Effector memory CD4-positive, alpha-beta T cell (primary cell): ENCODE measurements at places on chromosomes 7 and 10.

DNA sequence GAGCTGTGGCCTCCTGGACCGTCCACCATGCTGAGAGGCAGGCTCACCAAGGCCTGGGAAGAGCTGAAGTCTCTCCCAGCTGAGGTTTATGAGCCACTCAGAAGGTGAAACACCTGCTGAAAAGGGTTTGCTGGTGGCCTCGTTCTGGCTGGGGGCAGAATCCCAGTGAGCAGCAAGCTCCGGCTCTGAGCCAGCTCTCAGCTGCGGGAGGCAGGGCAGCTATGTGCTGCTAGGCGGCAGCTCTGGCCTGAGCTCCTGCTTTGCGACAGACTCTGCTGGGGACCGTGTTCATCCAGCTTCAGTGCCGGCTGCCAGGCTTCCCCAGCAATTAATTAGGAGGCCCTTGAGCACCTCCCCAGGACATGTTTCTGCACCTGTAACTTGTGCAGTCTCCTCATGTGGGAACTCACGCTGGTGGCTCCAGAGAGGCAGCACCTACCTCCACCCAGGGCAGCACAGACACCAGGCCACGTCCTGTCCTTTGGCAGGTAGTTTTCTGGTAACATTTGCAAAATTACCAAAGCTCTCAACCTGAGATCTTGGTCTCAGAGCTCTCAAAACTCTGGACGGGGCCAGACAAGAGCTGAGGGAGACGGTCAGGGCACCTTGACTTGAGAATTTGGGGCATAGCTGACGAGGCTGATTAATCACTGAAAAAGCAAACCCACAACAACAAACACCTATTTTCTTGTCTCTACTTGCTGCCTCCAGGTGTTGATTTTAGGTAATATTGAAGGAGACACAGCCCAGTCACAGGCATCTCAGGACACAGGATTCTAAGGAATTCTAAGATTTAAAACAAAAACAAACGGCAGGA lies 185.0 kb downstream of the TCERG1L start:
- DNase-seq, result no peak

- DNase-seq, result no peak
Observed at GRCh38 chr10:70773965-70774809, 11.0 kb downstream of the TBATA start.

DNA sequence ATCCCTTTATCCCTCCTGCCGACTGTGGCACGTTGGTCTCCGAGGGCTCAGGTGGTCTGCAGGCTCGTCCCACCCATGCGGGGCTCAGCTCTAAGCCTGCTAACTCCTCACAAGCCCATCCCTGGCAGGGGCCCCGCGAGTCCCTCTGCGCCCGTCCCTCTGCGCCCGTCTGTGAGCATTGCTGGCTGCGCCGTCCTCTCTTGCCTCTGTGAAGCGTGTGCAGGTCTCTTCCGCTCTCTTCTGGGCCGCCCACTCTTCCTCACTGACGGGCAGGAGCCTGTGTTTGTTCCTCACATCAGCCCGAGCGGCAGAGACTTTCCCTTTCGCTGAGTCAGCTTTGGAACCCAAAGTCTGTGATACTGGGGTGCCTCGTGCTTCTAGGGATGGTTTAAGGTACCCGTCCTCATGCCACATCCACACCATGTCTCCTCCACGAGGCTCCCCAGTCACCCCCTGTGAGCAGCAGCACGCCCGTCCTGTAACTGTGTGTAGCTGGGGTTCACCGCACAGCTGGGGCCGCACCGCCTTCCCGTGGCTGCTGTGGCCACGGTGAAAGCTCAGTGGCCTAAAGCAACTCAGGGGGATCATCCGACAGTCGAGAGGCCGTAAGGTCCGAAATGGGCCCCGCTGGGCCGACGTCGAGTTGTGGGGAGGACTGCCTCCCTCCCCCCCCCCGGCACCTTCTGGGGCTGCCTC lies 35.5 kb downstream of the ADGRA1 start:
- no peak for DNase-seq

DNA sequence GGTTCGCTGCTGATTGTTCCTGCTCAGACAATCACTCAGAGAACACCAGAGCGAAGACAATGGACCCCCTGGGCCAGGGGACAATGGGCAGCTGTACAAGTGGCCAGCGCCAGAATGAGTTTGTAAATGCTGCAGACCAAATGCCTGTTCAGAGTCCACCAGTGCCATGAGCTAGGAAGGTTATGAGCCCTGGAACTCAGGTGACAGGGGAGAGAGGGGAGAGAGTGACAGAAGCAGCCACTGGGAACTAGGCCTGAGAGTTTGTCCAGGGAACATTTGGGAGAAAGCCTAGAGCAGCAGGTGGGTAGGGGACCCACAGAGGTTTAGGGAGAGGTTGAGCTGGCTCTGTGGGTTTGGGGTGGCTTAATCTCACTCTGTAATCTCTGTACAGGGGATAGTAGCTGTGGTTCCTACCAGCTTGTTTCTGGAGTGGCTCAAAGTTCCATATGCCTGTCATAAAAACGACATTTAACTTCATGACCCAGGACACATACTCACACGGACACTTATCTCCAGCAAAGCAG lies 60.4 kb downstream of the C10orf105 start:
- no peak for DNase-seq

GRCh38 chr10:58570307-58570723 lies 57.6 kb downstream of the BICC1 start:
- no peak for DNase-seq

GRCh38 chr7:48139459-48139858 lies 31.8 kb upstream of the ABCA13 start:
- DNase-seq, result no peak

DNA sequence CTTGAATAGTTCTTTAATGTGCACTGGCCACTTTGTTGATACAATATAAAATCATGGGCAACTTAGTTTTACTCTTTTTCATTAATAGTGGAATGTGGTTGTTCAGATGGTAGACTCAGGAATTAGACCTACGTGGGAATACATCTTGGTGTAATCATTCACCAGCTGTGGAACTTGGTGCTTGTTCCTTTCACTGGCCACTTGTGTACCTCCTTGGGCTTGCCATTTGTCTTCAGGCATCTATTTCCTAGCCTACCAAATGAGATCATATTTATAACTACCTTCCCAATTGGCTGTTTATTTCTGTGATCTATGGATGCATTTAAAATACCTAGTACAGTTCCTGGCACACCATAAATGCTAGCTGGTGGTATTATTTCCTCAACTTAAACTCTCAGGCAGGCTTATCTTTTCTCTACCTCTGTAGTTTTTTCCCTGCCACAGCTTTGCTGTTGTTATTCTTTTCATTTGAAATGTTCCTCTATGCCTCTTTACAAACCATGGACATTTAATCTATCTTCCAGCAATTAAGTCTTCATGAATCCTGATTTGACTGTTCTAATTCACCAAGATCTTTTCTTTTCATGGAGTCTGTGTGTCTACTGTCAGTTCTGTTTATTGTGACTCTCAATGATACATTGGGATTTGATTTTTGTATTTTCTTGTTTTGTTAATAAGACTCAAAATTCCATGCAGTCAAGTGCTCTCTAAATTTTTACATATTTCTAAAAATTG lies 113.0 kb downstream of the ADAM22 start:
- DNase-seq, result no peak

- DNase-seq, result no peak
Observed at GRCh38 chr10:17115683-17116082, 13.9 kb downstream of the CUBN start.

- no peak for DNase-seq
Observed at GRCh38 chr10:128318366-128318765, 192.1 kb upstream of the MKI67 start.

DNA sequence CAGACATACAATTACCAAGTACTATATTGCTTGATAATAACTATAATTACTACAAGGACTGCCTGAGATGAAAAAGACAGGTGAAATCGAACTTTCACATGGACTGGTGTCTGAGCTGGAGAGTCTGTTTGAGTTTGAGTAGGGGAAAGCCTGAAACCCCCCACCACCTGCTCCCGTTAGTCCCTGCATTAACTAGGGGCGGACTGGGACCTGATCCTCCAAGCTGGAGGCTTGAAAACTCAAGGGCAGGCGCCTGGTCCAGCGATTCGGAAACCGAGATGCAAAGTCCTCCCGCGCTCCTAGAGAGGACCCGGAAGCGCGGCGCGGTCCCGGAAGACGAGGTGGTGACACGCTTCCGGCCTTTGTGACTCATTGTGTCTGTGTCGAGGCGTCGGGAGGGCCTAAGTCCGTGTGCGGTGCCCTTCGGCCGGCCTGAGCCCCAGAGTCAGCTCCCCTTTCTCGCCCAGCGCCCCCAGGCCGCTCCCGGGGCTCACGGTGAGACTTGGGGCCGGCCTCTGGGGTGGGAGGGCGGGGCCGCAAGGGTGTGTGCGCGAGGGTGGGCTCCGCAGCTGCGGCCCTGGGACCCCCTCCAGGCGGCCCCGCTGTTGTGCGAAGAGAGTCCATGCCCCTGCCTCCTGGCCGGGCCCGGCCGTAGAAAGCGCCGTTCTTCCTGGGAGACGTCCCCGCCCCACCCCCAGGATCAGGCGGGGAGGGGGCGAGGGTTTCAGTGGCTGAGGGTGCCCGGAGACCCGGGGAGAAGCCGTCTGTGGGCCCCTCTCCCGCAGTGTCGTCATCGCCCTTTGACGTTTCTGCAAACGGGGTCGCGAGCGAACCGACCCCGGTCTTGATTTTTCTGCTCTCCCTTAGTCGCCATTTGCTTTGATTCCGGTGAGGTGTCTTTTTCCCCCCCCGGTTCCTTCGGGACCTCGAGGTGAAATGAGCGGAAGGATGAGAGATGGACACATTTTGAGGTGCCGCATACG lies at the start of gene ZKSCAN1:
Gene ZKSCAN1, plus strand, starts transcription at position 365 of the 983 bp plus-strand sequence. CDS start 7,911 bp downstream, outside the sequence.
- DNase-seq, result peak; percentile 81

DNA sequence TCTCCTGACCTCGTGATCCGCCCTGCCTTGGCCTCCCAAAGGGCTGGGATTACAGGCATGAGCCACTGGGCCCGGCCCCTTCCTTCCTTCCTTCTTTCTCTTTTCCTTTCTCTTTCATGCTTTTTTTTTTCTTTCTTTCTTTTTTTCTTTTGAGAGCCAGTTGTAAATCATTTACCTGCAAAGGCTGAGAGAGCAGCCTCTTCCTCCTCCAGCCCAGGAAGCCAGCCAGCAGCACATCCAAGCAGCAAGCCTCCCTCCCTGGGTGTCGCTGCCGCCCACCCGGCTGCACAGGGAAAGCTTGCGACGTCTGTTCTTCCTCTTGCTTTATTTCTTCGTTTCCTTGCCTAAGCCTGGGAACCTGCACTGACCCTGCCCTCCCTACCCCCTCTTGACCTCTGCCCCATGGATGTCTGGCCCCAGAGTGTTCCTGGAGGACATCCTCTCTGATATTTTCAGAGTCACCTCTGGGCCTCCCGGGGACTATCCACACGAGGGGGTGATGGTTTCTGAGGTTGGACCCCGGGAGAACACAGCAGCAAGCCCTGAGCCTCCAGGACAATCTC lies 62.8 kb upstream of the MYL10 start:
- DNase-seq, result no peak

GRCh38 chr10:21604651-21605050 lies 70.6 kb downstream of the MLLT10 start:
- no peak for DNase-seq

- DNase-seq, result no peak
Observed at GRCh38 chr7:57398548-57398947, 51.4 kb upstream of the ZNF716 start.

- peak; percentile 32 for DNase-seq
Observed at GRCh38 chr10:130127364-130128061, 8.7 kb upstream of the GLRX3 start.

DNA sequence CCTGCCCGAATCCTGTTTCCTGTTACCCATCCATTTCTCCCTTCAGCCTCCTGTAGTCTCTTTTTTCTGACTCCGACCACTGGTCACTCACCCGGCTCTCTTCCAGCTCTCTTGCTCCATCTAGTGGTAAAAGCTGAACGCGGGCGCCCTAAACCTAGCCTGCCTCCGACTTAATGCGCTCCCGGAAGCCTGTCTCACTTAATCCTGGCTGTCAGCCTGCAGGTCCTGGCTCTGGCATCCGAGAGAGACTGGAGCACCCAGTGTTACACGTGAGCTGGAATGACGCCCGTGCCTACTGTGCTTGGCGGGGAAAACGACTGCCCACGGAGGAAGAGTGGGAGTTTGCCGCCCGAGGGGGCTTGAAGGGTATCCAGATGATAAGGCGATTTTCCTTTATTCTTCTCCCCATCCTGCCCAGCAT lies 10.3 kb downstream of the SUMF2 start:
- DNase-seq, result peak; percentile 46

- DNase-seq, result no peak
Observed at GRCh38 chr7:104933521-104933988, 80.5 kb upstream of the KMT2E start.

GRCh38 chr7:48307041-48307714 lies 135.9 kb downstream of the ABCA13 start:
- DNase-seq, result no peak

GRCh38 chr10:29929006-29929405 lies 130.4 kb downstream of the JCAD start:
- DNase-seq, result no peak

- DNase-seq, result no peak
Observed at GRCh38 chr7:23267357-23267756, 20.8 kb downstream of the GPNMB start.

- DNase-seq, result no peak
Observed at GRCh38 chr7:135499818-135500217, 10.1 kb downstream of the CNOT4 start.

DNA sequence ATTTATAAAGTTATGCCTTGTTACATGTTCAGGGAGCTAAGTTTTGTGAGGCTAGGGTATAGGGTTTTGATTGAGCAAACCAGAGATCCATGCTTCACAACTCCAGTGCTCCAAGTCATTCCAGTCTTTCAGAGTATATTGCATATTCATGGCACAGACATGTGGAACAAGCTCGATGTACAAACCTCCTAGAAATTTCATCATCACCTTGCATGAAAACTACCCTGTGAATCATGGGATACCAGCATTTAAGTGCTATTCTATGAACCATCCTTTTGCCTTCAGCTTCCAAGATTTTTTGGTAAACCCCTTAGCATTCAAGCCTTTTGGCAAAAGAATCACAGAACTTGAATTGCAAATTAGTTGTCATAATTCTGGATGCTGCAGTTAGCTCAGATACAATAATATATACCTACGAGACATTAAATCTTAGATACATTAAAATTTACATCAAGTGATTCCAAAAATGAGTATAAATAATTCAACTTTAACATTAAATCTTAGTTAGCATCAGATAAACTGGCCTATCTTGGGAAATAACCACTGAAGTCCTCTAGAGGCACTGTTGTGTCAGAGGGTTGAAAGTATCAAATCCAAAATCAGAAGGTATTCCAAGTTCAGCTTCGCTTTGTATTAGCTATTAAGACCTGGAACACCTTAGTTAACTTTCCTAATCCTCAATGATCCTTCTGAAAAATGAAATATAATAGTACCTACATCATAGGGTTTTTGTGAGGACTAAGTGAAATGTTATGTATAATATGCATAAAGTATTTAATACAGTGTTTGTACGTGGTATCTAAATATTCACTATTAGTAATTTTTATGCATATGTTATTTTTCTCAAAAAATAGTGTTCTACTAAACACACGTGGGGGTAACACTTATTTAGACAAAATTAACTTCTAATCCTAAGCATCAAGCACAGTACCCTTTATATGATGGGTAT lies 55.5 kb upstream of the CABCOCO1 start:
- no peak for DNase-seq

DNA sequence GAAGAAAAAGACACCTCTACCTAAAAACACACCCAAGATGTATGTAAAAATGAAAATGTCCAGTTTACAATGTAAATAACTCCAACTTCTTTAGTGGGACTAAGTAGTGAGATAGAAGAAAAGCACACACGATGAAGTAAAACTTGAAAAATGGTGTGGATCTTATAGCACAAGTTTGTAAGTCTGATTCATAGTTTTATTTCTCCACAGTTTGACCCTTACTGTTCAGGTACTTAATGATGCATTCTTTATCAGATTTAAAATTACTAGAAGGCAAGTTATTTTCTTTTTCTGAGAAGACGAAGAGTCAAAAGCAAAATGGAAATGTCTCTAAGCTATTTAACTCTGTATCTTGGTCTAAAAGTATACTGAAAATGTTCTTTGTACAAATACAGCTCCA lies 6.1 kb downstream of the NAMPT start:
- DNase-seq, result no peak
